ENCODE measurements at places on chromosomes 6 and 20. TPM values are rescaled to one million over a fixed set of nuclear protein-coding genes. Genes with fewer than 3 reads are reported as not detected.

- no peak for DNase-seq
These were observed 13.8 kb downstream of the ECT2L start for GRCh38 chr6:138809677-138810076.

DNA sequence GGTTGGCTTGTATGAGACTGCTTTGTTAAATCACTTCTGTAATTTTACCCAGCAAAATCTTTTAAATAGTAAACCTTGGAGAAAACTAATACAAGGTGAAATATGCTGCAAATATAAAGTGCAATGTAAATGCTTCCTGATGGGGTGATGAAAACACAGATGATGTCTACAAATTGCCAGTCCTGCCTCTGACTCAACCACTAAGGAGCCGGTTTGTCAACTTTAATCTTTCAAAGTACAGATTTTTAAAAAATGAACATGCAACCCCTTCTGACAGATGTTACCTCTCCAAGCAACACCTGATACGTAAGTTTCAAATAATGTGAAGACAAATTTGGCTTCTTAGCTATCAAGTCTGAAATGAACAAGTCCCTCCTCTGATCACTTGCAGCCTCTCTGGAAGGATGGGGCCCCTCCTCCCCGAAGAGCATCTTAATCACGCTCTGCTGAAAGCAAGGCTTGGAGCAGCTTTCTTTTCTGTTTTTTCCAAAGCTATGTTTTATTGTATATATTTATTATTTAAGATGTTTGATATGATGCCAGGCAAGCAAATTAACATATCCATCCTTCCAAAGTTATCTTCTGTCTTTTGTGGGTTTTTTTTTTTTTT lies 196.0 kb downstream of the MYLK4 start:
- no peak for DNase-seq

GRCh38 chr6:43715056-43715788 lies 27.6 kb upstream of the MRPS18A start:
- no peak for DNase-seq

- no peak for DNase-seq
These were observed 8.9 kb upstream of the SOX12 start for GRCh38 chr20:316316-317068.

DNA sequence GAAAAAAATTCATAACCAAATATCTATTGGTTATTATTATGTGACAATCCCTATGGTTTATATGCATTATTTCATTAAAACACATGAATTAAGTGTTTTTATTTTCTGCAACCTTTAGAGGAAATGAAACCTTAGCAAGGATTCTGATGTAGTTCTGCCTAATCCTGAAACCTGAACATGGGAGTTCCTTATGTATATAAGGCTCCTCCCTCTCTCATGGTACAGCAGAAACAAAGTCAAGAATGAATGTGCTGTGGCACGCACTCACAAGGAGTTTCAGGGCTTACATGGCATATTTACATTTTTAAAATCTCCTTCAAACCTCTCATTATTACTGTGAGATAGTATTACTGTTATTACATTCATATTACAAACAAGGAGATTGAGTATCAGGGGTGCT lies 426.4 kb upstream of the CITED2 start:
- no peak for DNase-seq

DNA sequence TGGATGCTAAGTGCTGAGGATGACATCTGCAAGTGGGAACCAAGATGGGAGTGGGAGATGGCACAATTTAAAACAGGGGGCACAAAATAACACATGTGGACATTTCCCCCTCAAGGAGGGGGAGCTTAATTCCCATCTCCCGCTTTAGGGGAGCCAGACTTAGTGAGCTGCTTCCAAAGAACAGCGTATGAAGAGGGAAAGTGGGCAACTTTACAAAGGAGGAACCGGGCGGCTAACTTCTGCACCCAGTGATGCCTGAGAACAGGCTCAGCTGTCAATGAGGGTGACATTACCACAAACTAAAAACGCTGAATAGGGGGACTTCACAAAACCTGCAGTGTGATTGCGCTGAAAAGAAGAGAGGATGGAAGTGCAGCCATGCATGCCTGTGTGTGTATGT lies 95.5 kb upstream of the NXT1 start:
- no peak for DNase-seq

DNA sequence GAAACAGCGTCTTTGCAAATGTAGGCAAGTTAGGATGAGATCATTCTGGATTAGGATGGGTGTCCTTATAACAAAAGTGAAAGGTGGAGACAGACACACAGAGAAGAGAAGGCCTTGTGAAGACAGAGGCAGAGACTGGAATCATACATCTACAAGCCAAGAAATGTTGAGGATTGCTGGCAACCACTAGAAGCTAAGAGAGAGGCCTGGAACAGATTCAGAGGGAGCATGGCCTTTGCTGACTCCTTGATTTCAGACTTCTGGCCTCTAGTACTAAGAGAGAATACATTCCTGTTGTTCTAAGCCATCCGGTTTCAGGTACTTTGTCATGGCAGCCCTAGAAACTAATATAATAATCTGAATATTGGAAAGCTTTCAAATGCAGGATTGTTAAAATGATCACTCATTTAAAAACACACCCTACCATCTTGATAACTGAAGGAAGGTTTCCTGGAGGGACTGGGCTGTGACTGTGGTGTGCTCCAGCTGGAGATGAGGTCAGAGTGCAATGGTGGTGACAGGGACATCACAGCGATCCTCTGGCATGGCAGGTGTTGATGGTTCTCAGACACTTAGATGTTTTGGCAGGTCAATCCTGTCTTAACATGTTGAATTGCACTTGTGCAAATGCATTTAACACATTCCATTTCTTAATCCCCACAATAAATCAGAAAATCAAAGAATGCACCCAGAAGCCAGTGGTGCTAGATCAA lies 25.1 kb downstream of the CD83 start:
- DNase-seq = no peak

The HTR1E gene
- total RNA-seq = not detected

The PSMB8 gene
- 15.7 TPM for total RNA-seq

DNA sequence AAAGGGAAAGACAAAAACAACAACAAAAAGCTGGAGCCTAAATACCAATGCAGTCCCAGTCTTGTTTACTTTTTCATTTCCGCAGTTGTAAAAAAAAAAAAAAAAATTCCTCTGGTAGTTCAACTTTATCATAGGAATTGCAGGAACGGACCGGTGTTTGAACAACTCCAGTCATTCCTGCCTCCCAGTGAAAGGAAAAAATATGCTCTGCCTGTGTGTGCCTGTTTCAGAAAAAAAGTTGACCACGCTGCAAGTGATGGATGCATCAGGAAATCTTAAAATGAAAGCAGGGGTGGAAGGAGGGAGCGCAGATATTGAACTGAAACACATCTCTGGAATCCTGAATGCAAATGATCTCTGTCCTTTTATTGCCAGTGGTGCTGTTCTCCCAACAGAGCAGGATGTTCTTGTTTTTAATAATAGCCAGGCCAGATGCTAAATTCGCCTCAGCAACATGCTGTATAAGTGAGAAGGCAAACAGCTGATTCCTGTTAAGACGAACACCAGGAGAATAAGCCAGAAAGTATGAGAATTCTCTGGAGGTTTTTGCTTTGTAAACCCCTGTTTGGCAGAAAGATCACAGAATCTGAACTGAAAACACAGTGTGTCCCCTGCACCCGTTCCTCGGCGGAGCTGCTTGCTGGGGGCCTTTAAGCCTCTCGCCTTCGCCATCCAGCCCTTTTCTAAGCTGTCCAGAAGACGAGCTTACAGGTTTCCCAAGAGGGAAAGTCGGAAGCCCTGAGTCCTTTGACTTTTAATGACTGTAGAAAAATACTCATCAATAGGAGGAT lies 178.4 kb upstream of the SUPT3H start:
- peak; percentile 67 for DNase-seq

- DNase-seq = peak; percentile 29
These were observed 180.4 kb upstream of the FOXQ1 start for GRCh38 chr6:1131285-1132079.

DNA sequence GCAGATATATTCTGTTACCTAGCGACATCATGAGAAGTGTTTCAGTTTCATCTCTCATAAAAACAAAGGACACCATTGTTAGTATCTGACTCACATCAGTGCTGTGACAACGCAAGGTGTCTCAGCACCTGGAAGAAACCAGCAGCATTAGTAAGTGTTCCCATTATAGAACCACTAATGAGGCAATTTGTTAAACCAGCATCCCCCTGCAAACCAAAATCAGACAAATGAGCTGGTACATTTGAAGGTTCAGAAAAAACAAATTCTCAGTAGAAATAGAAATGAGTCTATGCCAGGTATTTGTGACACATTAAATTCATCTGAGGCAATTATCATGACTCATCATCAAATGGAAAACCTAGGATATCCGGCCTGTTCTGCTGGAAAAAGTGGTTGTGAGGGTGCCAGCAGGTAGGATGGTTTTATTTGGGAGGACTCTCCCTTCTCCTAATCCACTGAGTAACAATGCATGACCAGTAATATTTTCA lies 151.7 kb downstream of the TMEM200A start:
- DNase-seq = no peak

- no peak for DNase-seq
These were observed 13.2 kb downstream of the CITED2 start for GRCh38 chr6:139361211-139361610.

GRCh38 chr6:101537753-101538316 lies 144.3 kb downstream of the GRIK2 start:
- DNase-seq = no peak

The TBXT gene
- not detected for total RNA-seq

DNA sequence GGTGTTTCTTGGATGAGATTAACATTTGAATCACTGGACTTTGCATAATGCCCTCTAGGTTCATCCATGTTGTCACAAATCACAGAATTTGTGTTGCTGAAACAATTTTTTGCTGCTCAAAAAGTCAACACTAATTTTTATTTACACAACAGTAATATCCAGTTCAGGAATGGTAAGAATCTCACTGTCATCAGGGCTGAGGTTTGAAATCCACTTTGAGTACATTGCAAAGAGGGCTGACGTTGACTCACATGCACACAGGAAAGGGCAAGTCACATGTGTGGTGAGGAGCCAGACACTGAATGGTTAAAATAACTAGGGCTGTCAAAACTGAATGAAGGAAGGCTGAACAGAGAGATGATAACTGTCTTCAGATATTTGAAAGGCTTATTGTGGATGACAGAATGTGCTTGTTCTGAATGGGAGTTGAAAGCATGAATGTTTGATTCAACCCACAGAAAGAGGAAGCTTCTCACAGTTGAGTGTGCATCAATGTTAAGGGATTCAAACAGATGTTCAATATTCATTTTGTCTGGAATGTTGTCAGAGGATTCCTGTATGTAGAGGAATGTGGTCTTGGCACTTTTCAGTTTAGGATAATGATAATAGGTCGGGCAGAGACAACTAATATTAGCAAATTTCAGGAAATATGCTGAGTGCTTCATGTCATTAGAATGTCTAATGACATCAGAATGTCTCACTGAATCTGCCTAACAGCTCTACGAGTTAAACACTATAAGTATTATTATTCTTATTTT lies 3.6 kb upstream of the ADGRG6 start:
- no peak for DNase-seq

The ZGPAT gene
- total RNA-seq = 9.8 TPM

The CYP21A2 gene
- total RNA-seq = not detected

The HLA-DRB1 gene
- 20.7 TPM for total RNA-seq

The TMEM200A gene
- 9.3 TPM for total RNA-seq

DNA sequence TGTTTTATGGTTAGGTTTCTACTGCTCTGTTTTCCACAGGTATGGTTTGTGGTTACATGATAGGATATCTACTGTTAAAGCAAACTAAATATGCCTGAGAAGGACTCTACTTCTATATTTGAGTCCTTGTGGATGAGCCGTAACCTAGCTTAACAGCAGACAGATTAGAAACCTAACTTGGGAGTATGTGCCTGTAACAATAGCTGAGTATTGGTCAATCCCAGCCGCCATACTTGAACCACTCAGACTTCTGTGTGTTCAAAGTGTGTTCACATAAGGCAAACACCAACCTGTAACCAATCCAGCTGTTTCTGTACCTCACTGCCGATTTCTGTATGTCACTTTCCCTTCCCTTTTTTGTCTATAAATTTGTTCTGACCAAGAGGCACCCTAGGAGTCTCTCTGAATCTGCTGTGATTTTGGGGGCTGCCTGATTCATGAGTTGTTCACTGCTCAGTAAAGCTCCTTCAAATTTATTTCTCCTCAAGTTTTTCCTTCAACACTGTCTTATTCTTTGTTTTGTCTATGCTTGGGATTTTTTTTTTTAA lies 37.1 kb downstream of the PHF3 start:
- no peak for DNase-seq

GRCh38 chr20:58886546-58886945 lies 34.0 kb downstream of the GNAS start:
- no peak for DNase-seq

DNA sequence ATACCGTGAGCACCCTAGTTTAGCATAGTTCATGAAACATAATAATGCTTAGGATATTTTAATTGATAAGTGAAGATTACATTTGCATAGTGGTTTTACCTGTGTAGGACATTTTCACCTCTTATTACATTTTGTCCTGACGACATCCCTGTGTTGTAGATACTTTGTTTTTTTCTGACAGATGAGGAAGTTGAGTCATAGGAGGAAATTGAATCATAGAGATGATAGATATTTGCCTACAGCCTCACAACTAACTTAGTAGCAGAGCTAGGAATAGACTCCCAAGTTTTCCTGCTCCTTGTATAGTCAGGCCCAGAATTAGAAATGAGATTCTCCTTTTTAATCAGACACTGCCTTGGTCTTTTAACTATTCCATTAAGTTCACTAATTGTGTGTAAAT lies 100.5 kb upstream of the SUPT3H start:
- DNase-seq = no peak

The PTCRA gene
- total RNA-seq = not detected

DNA sequence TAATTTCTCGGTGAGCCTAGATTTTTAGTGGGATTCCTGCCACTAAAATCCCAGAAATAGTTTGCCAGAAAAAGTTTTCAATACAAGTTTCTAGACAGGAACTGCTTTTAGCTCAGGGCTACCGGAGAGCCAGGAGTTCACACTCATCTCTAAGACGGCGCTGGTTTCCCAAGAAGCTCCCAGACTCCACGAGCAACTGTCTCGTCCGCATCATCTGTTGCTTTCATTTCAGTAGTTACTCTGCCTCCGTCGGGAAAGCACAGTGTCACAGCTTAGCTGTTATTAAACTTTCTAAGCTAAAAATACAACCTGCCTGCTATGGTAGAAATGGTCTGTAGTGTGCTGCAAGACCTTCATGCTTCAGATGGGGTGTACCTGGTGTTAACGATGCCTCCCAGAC lies 197.3 kb upstream of the SNX9 start:
- no peak for DNase-seq

The ENPP4 gene
- 4.6 TPM for total RNA-seq

- DNase-seq = peak; percentile 58
These were observed at the start of gene TUBB2B for GRCh38 chr6:3227363-3228045. TUBB2B (minus strand) TSS chr6:3227653; CDS start chr6:3227543, 110 bp downstream.

- no peak for DNase-seq
These were observed 724.5 kb upstream of the FLRT3 start for GRCh38 chr20:15061955-15062354.

The SLC16A10 gene
- 8.6 TPM for total RNA-seq

The CDSN gene
- total RNA-seq = 37.1 TPM

Data from skin of body (tissue), 3 donors.